ENCODE measurements at places on chromosomes 12 and 14.

DNA sequence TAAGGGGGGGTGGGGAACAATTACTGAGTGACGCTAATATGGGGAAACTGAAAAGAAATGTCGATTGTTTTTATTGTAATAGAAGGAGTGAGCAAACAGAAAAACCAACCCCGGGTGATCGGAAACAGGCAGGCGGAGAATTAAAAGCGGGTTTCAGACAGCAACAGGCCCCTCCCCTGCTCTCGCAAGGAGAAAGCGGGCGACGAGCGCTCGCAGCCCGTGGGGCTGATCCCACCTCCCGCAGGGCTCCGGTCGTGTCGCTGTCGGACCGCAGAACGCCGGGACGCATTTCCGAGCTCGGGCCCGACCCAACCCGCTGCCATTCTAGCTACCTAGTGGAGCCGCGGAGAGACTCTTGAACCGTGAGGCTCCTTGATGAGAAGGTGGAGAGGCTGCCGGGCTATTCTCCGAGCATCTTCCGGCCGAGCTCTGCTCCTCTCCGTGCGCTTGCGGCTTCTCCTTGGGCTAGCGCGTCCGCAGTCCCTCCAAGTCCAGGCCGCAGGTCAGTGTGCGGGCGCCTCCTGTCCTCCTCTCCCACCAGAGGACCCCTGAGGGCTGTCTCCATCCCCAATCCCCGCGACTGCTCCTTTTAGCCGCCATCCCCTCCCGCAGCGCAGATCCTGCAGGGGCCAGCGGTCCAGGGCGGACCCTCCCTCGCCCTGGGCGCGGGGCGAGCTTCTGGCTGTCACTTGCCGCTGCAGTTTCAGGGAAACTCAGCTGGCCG, 4.1 kb upstream of the PAX9 start:
- no peak for DNase-seq

DNA sequence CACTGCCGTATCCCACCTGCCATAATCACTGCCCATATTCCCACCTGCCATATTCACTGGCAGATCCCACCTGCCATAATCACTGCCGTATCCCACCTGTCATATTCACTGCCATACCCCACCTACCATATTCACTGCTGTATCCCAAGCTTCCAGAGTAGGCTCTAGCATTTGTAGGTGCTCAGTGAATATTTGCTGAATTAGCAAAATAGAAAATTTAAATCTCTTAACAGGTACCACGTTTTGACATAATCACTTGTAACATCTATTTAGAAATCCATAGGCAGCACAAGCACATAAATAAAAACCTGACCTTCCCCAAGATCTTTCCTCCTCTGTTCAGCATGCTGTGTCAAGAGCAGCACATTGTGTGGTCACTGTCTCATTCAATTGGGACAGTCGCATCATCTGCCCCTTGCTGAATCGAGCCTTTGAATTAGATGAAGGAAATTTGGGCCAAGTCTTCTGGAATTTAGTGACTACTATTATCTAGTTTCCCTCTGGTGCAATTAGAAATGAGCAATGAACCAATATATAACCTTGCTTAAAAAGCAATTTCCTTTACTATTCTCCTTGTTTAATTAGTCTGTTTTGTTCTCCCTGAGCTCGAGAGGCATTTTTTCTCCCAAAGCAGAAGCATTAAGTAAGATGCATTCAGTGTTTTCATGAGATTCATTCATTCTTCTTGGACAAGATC, 144.9 kb upstream of the FGD4 start:
- no peak for DNase-seq

GRCh38 chr12:109947521-109947920, 47.4 kb downstream of the TCHP start:
- no peak for DNase-seq

- no peak for DNase-seq
Measured at GRCh38 chr12:77429426-77429825, 364.1 kb upstream of the E2F7 start.

- no peak for DNase-seq
Measured at GRCh38 chr12:11269607-11270006, at the start of gene PRB3. Gene PRB3 (minus strand): TSS chr12:11269707. CDS start chr12:11269669, 38 bp downstream.

DNA sequence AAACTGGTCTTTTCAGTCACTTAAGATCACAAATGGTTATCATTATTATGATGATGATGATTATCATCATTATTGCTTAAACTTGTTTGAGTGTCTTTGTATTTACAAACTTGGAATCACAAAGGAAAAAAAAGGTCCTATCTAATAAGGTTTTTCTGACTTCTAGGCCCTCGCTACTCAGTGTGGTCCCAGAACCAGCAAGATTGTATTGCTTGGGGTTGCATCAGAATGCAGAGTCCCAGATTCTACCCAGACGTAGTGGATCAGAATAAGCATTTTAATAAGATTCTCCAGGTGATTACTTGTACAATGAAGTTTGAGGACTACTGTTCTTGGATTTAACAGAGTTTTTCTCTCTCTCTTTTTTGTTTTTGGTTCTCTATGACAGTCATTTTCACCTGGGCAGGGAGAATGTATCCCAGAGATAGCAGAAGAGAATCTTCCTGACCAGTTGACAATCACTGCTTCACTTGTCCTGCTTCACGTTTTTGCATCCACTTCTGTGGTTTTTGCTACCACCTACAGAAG, 29.3 kb upstream of the PPP1R12A start:
- DNase-seq: no peak

- DNase-seq: no peak
Measured at GRCh38 chr12:93841671-93842070, 164.5 kb downstream of the CRADD start.

DNA sequence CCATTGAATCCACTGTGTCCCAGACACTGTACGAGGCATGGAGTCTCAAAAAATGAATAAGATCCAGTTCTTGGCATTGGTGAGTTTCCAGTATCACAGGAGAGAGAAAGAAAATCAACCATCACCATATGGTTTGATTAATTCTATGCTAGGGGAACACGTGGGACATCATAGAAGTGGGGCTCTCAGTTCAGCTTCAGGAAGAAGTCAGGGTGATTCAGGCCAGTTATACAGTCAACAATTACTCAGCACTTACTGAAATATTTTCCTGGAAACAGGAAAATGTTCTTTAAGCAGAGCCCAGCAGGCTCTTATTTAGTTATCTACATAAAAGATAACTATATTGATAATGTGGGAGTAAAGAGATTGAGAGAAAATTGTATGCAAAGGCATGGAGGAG, 407.2 kb downstream of the NOVA1 start:
- DNase-seq: no peak

DNA sequence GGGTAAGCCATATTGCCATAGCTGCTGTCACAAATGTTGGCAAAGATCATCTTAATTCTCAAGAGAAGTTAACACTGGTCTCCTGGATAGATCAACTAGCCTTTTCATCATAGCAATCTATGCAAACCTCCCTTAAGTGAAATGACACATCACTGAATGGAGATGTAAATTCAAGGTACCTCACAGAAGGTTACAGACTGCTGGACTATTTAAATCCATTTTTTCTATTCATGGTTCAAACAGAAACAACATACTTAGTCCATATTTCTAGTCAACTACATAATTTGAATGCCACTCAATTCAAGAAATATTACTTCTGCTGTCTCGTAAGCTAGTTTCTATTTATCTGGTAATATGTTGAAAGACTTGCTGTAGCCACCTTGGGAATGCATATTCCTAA, 748.3 kb downstream of the C12orf50 start:
- no peak for DNase-seq

DNA sequence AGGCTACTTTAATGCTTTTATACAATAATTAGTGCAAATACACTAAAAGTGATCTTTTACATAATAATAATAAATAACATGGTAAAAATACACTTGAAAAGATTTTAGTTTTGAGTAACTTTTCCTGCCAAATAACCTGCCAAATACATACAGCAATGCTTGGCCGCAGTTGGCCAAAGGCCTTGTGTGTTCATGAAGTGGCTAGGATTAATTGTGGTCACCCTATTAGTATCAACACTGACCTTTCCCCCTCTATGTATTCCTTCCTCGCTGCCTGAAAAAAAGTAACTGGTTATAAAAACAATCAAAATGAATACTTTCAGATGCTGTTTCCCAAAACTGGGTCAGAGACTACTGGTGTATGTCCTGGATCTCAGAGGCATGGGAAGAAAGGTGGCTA, 34.3 kb downstream of the KICS2 start:
- DNase-seq: no peak

- peak; percentile 82 for DNase-seq
Measured at GRCh38 chr12:64457466-64457865, 5.5 kb downstream of the TBK1 start.

DNA sequence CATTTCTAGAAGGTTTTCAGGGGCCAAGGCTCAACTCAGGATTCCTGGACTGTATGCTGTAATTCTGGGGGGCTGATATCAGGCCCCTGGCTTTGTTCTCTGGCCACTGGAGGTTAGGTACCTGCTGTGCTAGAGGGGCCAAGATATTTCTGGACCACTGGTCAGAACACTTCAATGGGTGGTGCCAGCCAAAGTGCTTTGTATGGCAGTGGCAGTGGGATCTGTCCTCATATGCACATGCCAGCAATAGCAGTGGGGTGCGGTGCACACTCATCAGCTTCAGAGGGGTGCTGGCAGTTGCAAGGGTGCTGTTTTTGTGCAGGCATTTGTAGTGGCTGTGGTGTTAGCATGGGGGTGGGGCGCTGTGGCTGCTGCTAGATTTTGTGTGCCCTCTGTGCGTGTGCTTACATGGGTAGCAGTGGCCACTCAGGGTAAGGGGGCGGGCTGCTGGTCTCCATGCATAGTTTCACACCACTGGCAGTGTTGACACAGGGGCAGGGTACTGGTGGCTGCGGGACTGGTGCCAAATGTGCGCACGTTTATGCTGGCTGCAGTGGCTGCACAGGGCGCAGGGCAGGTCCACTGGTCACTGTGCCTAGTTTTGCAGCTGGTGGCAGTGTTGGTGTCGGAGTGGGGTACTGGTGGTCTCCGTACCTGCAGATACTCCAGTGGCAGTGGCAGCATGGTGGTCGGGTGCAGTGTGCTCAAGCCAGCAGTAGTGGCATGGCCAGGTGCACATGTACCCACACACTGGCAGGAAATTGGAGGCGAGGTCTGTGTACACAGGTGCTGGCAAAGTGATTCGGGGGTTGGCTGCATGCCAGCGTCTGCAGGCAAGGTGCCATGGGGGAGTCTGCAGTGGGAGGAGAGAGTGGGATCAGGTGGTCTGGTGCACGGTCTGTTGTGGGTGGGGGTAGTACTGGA, 12.6 kb downstream of the NOPCHAP1 start:
- no peak for DNase-seq

DNA sequence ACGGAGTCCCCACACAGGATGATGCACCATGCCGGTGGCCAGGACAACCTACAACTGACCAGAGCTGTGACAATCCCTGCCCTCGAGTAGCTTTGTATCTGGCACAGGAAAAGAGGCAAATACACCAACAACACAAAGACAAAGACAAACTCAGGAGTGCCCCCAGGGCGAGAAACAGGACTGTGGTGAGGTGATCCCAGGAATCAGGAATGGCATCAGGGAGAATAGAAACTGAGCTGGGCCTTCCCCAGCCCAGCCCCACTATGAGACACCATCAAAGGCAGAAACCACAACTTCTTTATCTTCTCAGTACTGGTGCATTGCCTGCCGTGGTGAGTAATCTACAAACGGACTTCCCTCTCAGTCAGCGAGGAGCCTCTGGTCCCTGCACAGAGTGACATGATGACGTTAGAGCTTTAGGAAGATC, 157.7 kb downstream of the TTC7B start:
- peak; percentile 44 for DNase-seq

GRCh38 chr12:25056011-25056410, 107.1 kb upstream of the BCAT1 start:
- no peak for DNase-seq

DNA sequence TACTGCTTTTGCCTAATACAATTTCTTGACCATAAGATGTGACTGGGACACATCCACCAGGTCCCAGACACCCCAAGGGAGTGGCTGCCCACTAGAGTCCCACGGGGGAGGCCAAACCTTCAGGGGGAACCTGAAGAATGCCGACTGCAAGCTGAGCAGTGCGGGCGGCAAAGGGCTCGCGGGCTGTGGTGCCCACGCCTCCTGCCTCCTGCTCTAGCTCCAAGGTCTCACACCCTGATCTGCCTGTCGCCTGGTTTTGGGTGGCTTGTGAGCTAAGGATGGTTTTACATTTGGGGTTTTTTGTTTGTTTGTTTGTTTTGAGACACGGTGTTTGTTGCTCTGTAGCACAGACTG, 75.2 kb downstream of the MOK start:
- no peak for DNase-seq
